Osteoblast (primary cell): ENCODE measurements at places on chromosomes 7 and 10. TPM values are rescaled to one million over a fixed set of nuclear protein-coding genes. Genes with fewer than 3 reads are reported as not detected.

Gene WIPF3
- under 0.01 TPM in 1 of 2 replicates, not detected in the other for total RNA-seq

Gene HELLS
- total RNA-seq: 5.8 and 9.4 TPM in 2 replicates

Gene OIT3
- total RNA-seq: under 0.01 TPM in 2 replicates

Gene OLAH
- not detected in 2 replicates for total RNA-seq

Gene PILRA
- total RNA-seq: 0.36 and 0.59 TPM in 2 replicates

Gene KCP
- 0.88 and 1.1 TPM in 2 replicates for total RNA-seq

Gene ZNF804B
- total RNA-seq: not detected in 2 replicates

Gene NAT16
- not detected in 2 replicates for total RNA-seq
